ENCODE measurements at places on chromosomes 7 and 10.

DNA sequence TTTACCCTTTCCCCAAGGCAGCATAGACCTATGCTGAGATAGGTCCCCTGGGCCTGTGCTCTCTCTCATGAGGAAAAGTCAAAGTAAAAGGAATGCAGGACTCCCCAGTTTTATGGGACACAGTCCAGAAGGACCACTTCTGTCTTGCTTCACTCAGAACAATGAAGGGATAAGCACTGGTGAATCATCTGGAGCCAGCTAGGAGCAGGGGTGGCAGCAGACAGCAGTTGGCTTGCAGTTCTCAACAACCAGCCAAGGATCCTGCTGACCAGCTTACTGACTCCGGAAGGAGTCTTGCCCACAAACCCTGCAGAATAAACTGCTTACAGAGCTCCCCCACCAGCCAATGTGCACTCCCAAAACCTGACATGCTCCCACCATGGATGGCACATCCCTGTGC lies 152.1 kb upstream of the GHITM start:
- no peak for DNase-seq

DNA sequence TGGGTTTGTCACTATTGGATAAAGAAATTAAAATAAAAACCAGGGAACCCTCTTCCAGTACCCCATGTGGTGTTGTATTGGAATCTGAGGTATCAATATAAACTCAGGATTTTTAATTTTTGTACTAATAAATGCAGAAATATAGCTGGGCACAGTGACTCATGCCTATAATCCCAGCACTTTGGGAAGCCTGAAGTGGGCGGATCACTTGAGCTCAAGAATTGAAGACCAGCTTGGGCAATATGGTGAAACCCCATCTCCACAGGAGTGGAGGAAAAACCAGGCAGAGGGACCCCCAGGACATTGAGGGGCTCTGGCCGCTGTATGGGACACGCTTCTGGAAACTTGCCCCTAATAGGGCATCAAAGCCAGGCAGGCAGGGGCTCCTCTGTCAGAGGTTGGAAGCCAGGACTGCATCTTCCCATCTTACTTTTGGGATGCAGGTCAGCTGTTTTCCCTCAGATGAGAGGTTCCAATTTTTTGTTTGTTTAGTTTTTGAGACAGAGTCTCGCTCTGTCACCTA lies 11.1 kb downstream of the ADIRF start:
- DNase-seq = no peak

- no peak for DNase-seq
Measured at GRCh38 chr7:45057878-45058277, 30.9 kb downstream of the NACAD start.

DNA sequence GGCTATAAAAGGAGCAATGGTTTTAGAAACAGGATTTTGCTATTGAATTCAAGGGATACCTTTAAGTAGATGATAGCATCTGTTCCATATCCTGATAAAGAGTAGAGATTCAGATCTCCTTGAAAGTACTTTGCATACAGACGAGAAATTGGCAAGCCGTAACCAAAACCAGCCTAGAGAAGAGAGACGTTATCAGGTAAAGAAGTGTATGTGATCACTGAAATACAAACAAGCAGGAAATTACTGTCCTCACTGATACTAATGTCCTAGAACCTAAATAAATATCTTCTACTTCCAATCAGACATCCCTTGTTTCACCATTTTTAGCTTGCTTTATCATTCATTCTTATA lies 9.4 kb downstream of the PDK4 start:
- no peak for DNase-seq

DNA sequence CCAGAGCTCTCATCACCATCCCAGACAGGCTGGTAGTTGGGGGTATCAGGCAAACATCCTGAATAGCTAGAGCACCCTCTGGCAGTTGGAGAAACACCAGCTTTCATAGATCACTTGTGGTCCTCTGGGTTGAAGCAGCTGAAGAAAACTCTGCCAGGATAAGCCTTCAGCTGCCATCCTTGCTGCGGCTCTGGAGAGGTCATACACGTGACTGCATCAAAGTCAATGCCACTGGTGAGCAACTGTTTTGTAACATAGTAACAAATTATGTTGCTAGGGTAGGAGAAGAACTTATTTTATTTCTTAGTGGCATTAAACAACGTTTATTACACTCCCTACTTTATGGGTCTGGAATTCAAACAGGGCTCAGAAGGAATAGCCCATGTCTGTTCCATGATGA lies 19.2 kb upstream of the PANK1 start:
- DNase-seq = no peak

- no peak for DNase-seq
Measured at GRCh38 chr7:156031679-156032478, 219.6 kb upstream of the SHH start.

DNA sequence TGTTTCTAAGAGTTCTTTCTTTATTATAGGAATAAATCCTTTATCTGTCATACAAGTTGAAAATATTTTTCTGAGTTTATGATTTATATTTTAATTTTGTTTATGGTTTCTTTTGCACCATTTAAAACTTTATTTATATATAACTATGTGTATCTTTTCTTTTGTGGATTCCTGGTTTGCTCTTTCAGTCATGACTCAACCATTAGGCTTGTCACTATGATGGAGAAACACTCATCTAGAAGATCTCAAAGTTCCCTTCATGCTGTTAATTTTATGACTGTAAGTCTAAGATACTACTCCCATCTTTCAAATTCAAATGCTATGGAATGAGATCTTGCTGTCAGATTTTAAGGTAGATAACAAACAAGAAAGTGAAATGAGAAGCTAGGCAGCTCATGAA lies 199.5 kb downstream of the INHBA start:
- DNase-seq = no peak

- no peak for DNase-seq
Measured at GRCh38 chr7:151058781-151059366, 515 bp upstream of the SLC4A2 start.

DNA sequence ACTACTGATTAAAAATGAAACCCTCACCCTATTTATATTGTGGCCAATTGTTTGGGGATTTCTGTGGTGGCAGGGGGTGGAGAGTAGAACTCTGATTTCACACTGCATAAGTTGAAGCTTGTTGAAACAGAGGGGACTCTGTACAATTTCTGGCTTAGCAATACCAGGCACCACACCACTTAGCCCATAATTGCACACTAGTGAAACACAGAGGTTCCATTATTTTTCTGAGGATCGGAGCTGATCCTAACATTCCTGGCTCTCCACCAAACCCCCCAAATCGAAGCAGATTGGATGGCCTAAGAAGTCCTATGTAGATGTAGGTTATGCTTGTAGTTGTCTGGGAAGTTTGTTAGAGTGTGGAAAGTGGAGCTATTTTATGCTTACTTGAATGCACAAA lies 47.0 kb downstream of the PTN start:
- DNase-seq = no peak

- no peak for DNase-seq
Measured at GRCh38 chr7:28381466-28381865, 30.9 kb upstream of the CREB5 start.

DNA sequence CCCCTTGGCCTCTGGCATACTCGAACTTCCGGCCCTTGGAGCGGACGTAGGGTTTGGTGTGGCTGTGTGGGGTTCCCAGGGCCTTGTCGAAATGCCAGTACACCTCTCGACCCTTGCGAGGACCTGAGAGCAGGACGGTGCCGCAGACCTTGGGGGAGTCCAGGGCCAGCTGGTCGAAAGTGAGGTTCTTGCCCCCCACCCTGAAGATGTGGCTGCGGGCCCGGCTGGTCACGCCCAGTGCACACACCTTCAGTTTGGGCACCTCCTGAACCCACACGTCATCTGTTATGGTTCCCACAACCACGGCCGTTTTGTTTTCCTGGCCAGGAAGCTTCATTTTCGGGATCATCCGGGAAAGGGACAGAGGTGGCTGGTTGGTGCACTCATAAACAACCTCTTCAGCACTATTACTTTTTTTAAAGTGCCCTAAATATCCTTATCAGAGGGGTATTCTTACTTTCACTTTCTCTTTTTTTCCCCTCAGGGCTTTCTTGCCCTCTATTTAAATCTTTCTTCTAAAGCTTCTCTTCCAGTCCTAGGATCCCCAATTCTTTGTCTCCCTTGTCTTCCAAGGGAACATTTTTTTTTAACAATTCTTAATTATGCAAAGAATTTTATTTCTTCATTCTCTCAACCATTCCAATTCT lies 44.9 kb upstream of the FAM3C start:
- DNase-seq = no peak

- DNase-seq = no peak
Measured at GRCh38 chr7:90216080-90216674, 4.6 kb downstream of the STEAP2 start.

GRCh38 chr10:58360412-58361004 lies 24.7 kb upstream of the TFAM start:
- no peak for DNase-seq

DNA sequence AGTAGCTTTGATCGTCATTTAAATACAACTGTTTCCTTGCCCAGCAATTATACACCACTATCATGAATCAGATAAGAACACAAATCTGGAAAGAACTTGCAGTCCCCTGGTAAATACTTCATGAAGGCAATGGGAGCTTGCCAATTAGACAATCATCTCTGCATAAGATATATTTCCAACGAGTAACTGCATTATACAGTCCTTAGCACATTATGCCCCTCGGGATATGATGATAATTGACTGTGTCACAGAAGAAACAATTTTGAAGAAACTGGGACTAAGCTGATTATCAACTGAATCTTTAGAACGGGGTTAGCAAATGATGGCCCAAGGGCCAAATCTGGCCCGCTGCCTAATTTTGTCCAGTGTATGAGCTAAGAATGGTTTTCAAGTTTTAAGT lies 155.7 kb downstream of the TRIL start:
- no peak for DNase-seq

DNA sequence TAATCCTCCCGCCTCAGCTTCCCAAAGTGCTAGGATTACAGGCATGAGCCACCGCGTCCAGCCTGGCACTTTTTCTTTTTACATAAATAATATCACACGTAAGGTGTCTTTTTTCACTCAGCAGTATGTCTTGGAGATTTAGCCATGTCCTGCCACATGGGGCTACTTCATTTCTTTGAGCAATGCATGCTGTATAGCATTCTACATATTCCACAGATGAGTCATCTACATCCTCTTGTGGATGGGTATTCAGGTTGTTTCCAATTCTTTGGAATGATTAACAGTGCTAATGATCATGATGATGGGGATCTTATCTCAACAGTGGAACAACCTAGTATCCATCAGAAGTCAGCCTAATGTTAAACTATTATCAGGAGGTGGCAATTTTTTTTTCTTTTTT lies 50.8 kb downstream of the ZNF503 start:
- peak; percentile 34 for DNase-seq

DNA sequence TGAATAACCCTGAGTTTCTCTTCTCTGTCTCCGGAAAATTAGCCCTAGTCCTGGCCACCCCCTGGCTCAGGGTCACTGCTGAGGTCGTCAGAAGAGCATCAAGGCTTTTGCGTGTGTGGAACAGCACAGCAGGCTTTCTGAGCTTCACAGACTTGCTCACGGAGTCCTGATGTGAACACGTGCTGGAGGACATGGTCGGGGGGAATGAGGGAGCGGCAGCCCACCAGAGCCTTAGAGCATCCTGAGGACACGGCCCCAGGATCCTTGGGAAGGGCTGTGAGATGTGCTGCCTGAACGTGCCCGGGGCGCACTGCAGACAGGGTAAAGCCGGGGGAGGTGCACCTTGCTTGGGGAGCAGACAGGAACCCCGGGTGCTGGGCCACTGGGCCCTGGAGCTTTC lies 28.8 kb downstream of the TMEM120A start:
- no peak for DNase-seq

DNA sequence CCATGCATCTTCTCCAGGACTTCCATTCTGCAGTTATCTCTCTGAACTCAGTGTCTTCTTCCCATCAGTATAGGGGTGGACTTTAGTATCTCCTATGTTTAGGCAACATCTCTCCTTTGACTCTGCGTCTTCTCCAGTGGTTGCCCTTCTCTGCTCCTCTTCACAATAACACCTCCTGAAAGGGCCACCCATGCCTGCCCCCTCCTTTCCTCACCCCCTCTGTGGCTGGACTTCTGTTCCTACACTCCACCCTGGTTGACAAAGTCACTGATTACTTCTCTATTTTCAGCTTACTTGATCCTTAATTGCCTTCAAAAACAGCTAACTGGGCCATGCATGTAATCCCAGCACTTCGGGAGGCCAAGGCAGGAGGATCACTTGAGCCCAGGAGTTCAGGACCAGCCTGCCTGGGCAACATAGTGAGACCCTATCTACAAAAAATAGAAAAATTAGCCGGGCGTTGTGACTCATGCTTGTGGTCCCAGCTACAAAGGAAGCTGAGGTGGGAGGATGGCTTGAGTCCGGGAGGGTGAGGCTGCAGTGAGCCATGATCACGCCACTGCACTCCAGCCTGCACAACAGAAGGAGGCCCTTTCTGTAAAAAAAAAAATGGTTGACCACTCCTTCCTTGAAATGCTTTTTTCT lies 13.7 kb downstream of the SRGN start:
- no peak for DNase-seq

DNA sequence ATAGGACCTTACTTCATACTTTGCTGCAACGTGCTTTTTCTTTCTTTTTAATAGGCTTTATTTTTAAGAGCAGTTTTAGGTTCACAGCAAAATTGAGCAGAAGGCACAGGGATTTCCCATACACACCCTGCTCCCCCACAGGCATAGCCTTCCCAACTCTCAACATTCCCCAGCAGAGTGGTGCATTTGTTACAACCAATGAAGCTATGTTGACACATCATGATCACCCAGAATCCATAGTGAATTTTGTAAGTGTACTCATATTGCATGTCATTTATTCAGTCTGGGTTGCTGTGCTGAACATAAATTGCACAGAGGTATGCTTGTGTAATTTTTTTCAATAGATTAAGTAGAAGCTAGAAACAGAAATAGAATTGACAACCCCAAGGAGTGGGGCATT lies 327.3 kb downstream of the INHBA start:
- DNase-seq = no peak

DNA sequence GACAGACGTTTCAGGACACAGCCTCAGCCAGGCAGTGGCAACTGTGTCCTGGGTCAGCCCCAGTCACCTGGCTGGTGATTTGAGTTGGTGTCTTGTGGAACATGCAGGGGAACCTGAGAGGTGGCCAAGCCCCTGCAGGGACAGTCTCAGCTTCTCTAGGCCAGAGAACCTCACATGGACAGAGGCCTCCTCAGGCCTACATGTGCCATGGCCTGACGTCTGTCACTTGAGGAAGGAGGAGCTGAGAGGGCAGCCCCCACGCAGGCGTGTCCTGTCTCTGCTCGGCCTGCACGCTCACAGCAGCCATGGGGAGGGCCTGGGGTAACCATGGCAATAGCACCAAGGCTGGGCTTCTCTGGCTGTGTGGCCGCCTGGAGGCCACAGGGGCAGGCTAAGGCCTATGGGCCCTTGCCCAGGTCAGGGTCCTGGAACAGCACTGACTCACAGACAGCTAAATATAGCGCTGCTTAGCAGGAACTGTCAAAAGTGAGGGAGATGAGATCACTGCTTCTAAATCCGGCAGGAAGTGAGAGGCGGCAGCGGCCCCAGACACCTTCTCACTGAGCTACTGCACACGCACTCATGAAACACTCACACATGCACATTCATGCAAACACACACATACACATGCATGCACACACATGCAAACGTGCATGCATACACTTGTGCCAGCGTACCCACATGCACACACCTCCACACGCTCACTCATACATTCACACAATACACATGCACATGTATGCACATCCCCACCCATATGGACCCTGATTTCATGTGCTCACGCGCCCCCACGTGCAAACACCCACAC lies 57.0 kb downstream of the YKT6 start:
- no peak for DNase-seq
